ENCODE measurements at places on chromosomes 1 and 21. TPM values are rescaled to one million over a fixed set of nuclear protein-coding genes. Genes with fewer than 3 reads are reported as not detected.

The COL8A2 gene
- total RNA-seq, result 2.2 TPM

GRCh38 chr1:181635110-181635509, 151.8 kb downstream of the CACNA1E start:
- DNase-seq, result no peak

GRCh38 chr1:89563957-89564604, 39.5 kb downstream of the LRRC8B start:
- no peak for DNase-seq

The RNU1-4 gene
- 306 TPM for total RNA-seq

DNA sequence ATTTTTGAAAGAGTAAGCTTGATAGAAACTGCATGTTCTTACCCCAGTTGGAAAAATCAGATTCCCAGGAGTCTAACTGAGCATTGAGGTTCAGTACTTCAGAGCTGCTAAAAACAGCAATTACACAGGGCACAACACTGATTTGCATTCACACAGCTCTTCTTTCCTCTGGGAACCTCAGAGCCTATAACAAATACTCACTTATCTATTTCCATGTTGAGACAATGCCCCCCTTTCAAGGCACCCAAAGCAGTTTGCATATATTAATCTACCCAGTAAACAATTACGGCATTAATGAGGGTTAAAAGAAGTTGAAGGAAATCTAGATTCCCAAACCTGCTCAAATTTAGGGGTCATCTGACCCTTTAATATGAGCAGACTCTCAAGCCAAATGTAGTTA, 126.9 kb upstream of the SLC35F3 start:
- no peak for DNase-seq

DNA sequence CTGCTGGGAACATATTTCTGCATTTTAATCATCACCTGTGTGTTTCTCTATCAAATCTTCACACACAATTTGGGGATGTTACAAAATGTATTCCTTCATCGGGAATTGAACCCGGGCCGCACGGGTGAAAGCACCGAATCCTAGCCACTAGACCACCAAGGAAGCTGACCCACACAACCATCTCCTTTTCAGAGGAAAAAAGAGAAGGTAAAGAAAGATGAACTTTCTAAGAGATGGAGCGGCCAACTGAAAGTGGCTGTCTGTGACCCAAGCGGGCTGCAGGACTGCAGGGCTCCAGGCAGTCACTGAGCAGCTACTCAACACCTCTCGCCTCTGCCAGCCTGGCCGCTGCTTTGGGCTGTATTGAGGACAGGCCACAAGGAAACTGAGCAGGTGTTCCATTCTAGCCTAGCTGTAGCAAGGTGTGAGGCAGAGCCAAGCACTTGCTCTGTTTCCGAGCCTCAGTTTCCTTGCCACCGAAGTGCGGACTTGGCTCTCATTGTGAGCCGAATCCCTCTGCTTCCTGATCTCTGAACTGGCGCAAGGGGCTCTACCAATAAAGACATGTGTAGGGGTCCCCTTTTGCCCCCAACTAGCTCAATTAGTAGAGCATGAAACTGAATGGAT, 156.9 kb upstream of the NBPF11 start:
- peak; percentile 62 for DNase-seq

DNA sequence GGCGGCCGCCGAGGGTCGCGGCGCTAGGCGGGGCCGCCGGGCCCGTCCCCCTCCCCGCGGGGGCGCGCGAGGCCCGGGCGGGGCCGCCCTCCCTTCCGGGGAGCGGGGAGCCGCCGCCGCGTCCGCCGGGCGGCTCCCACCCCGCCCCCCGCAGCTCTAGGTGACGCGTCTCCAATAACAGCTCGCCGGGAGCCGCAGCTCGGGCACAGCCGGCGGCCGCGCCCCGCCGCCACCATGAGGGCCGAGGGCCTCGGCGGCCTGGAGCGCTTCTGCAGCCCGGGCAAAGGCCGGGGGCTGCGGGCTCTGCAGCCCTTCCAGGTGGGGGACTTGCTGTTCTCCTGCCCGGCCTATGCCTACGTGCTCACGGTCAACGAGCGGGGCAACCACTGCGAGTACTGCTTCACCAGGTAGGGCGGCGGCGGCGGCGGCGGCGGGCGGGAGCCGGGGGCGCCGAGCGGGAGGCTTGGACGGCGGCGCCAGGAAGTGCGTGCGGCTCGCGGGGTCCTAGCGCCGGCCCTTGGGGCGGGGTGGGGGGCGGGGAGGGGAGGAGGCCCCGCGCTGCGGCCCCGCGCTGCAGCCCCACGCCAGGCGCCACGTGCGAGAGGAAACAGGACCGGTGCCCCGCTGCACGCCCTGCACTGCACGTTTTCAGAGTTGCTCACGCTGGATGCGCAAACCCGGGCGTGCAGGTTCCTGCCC, at the start of gene SMYD2:
Gene SMYD2 (plus strand): TSS at position 139 of the 699 bp plus-strand sequence. CDS start 96 bp downstream, at position 235.
- peak; percentile 81 for DNase-seq

The CD1C gene
- total RNA-seq, result not detected

The FNDC5 gene
- 2.7 TPM for total RNA-seq

The RNU1-1 gene
- 832 TPM for total RNA-seq

GRCh38 chr1:52947490-52947889, 20.4 kb downstream of the SCP2 start:
- no peak for DNase-seq

DNA sequence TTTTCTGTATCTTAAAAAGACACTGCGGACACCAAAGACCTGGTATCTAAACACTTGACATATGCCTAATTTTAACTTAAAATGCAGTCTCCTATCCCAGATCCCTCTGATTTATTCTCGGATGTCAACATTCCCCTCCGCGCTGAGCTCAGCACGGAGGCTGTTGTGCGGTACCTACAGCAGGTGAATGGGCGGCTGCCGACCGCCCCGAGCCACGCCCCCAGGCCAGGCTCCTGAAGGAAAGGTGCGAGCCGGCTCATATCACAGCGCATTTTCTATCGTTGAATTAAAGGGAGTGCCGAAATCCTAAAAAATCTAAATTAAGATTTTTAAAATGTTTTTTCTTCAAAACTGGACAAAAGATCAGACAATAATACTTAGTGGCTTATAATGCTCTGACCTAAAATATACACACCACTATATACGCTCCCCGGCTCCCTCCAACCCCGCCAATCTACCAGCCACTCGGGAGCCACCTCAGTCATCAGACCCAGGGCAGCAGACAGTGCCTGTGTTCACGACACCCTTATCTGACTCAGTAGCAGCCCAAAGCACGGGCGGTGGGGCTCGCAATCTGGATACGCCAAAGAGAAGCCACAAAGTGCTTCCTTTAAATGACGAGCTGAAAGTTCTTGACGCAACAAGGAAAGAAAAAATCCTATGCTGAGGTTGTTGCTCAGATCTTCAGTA, 4.1 kb downstream of the WRAP73 start:
- no peak for DNase-seq

GRCh38 chr21:33667636-33668035, 25.3 kb downstream of the ITSN1 start:
- DNase-seq, result no peak

DNA sequence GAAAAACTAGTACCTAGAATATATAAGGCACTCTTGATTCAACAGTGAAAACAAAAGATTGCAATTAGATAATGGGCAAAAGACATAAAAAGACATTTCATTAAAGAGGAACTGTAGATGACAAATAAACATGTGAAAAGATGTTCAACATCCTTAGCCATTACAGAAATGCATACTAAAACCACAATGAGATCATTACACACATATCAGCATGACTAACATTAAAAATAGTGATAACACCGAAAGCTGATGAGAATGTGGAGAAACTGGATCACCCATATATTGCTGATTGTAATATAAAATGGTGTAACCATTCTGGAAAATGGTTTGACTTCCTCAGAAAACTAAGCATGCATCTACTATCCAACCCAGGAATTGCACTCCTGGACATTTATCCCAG, 340.3 kb downstream of the SEC16B start:
- DNase-seq, result no peak

The TPM3 gene
- 1,219 TPM for total RNA-seq

DNA sequence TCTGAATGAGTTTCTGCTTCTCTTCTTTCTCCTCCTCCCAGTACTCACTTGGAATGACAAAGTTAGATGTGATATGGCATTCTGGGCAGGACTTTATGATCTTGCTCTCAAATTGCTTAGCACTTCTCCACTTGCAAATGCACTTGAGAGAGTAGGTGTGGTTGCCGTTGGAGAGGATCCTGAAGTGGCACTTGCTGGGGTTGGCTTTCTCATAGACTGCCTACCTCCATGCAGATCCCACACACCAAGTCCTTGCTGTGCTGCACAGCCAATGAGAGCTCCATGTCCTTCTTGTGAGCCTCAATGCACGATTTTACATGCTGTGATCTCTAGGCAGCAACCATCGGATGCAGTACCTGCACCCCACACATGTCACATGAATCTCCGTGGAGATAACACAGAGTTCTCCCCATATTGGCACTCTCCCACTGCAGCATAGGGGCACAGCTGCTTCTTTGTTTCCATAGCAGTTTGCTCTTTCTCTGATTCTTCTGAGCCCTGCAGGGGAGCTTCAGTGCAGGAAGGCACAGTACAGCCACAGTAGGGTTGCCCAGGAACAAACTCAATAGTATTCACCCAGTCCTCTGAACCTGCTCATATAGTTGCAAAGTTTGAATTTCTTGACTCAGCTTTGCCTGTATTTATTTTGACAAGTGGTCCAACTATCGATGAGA, 45.2 kb downstream of the ZNF691 start:
- no peak for DNase-seq

GRCh38 chr1:159919236-159919865, 6.0 kb downstream of the TAGLN2 start:
- DNase-seq, result no peak
